ENCODE measurements at places on chromosomes 2 and 18.

DNA sequence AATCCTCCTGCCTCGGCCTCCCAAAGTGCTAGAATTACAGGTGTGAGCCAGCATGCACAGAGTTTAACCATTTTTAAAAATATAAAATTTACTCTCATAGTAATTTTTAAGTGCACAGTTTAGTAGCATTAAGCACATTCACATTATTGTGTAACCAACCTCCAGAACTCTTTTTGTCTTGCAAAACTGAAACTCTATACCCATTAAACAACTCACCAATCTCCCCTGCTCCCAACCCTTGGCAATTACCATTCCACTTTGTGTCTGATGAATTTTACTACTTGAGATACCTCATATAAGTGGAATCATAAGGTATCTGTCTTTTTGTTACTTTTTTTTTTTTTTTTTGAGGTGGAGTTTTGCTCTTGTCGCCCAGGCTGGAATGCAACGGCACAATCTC lies 112.5 kb downstream of the BMPR2 start:
- DNase-seq = no peak

DNA sequence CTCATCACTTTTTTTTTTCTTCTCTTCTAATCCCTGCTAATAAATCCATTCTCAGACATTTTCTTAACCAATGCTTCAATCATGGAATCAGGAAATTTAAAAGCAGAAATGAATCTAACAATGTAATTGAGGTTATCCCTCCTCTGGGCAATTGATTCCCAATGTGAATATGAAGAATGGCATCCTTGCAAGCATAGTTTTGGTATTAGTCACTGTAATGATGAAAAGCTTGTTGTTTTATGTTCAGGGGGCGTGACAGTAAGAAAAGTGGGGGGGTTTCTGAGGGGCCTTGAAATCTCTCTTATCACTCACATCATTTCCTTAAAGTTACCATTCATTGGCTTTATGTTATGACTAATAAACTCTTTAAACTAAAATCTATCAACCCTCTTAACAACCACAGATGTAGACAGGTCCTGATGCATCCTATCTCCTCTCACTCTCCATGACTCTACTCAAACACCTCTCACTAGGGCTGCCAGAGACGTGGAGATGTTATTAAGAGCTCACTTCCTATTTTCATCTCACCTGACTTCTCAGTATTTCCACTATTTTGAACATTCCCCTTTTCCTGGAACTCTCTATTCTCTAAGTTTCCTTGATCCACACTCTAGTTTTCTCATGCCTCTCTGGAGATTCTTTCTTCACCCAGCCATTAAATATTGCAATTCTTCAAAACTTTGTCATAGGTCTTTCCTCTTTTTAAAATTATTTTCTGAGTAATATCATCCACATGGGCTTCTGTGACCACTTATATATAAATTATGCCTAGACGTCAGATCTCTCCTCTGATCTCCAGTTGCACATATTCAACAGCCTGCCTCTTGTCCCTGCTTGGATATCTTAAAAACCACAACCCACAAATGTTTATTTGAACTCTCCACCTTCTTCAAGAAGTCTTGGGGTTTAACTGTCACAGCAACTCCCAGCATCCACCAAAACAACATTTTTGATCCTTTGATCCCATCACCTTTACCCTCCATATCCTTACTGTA lies 332.9 kb downstream of the CDH2 start:
- DNase-seq = peak; percentile 92

- no peak for DNase-seq
Observed at GRCh38 chr18:38456253-38456652, 890.7 kb upstream of the CELF4 start.

DNA sequence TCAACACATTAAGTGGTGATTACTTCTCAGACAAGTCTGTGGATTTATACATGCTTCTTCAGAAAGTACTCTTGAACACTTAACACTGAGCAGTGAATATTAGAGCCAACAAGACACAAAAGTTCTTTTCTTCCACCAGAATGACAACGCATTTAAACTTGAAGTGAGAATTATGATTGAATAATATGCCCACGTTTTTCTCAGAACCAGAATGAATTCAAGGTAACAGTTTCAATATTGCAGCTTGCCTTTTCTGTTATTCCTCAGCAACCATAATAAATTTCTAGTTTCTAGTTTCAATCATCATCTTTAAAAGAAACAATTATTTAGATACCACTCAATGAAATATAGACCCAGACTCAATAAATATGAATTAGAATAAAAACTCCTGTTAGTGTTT lies 547.0 kb downstream of the NUP35 start:
- no peak for DNase-seq

GRCh38 chr2:192060161-192060560 lies 134.6 kb downstream of the TMEFF2 start:
- no peak for DNase-seq

- DNase-seq = no peak
Observed at GRCh38 chr18:36516258-36516657, 218.7 kb downstream of the FHOD3 start.
